ENCODE measurements at places on chromosomes 5 and 9. TPM values are rescaled to one million over a fixed set of nuclear protein-coding genes. Genes with fewer than 3 reads are reported as not detected.

TMEM215 gene
- not detected for total RNA-seq

PPP2R2B gene
- total RNA-seq: under 0.01 TPM

OBP2B gene
- total RNA-seq: not detected

CCDC187 gene
- not detected for total RNA-seq

EFNA5 gene
- 34.2 TPM for total RNA-seq

SOX30 gene
- not detected for total RNA-seq

THBS4 gene
- 0.79 TPM for total RNA-seq

GOLPH3 gene
- 47.9 TPM for total RNA-seq

ATP10B gene
- not detected for total RNA-seq

CHMP5 gene
- total RNA-seq: 64.8 TPM
